ENCODE measurements at places on chromosomes 2 and 18.

- no peak for DNase-seq
Observed at GRCh38 chr2:221005338-221005737, 566.8 kb downstream of the EPHA4 start.

DNA sequence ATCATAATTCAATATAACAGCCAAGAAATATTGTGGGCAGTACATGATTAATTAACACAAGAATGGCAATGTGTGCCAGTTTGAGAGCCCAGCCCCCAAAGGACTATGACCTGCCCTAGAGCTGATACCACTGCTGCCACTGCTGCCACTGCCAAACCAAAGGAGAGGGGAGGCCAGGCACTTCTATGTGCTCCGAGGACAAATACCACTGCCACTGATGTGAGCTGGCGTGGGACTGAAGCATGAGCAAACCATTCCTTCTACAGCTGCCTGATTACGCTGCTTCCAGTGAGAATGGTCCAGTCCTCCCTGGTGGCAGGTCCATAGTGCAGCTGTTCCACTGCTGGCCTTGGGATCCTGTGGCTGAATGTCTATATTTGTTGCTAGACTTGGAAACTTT lies 392.2 kb downstream of the CCDC85A start:
- no peak for DNase-seq

GRCh38 chr2:203928849-203929248 lies 7.7 kb upstream of the ICOS start:
- no peak for DNase-seq

DNA sequence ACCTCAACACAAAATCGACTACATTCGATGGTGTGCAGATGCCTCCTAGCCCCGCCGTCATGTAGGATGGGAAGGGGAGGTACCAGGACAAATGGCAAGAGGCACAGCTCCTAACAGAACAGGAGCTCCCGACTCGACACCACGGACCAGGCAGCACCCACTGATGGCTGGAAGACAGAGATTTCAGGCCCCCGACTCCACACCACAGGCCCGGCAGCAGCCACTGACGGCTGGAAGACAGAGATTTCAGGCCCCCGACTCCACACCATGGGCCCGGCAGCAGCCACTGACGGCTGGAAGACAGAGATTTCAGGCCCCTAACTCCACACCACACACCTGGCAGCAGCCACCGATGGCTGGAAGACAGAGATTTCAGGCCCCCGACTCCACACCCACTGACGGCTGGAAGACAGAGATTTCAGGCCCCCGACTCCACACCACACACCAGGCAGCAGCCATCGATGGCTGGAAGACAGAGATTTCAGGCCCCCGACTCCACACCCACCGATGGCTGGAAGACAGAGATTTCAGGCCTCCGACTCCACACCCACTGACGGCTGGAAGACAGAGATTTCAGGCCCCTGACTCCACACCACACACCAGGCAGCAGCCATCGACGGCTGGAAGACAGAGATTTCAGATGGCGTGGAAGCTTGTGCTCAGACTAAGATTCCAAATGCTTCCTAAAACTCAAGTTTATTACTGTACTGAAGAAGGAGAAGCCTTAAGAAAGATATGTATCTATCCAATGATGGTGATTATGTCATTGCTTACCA lies 135.5 kb downstream of the EIPR1 start:
- no peak for DNase-seq

GRCh38 chr2:122193622-122194021 lies 438.2 kb downstream of the TSN start:
- no peak for DNase-seq
